ENCODE measurements at places on chromosomes 11 and 22.

DNA sequence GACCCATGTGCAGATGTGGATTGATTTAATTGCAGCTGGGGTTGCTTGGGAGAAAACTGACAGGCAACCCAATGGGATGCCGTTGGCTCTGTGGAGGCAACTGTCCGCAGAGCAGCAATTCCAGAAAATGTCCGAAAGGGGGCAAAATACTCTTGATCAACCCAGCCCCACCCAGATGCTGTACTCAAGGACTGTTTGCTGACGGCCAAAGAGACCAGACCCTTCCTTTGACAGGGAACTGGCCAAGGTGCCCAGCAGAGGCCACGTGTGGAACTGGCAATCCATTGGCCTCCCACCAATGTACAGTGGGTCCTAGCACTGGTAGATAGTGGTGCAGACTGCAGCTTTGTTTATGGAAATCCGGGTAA lies 29.7 kb upstream of the KCNA4 start:
- DNase-seq: no peak

DNA sequence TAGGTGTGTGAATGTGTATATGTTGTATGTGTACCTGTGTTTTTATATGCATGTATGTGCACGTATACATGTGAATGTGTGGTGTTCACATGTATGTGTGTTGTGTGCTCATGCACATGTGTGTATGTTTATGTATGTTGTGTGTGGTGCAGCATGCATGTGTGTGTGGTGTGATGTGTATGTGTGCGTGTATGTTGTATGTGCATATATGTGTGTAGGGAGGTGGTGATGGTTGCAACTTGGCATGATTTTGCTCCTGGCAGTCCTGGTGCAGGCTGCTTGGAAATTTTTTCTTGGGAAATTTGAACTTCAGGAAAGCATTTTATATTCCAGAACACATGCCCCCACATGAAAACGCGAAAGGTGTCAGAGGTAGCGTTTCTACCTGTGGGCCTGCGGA lies 1177.8 kb downstream of the TBC1D22A start:
- no peak for DNase-seq

GRCh38 chr11:12280838-12281565 lies 96.4 kb upstream of the PARVA start:
- DNase-seq: no peak

DNA sequence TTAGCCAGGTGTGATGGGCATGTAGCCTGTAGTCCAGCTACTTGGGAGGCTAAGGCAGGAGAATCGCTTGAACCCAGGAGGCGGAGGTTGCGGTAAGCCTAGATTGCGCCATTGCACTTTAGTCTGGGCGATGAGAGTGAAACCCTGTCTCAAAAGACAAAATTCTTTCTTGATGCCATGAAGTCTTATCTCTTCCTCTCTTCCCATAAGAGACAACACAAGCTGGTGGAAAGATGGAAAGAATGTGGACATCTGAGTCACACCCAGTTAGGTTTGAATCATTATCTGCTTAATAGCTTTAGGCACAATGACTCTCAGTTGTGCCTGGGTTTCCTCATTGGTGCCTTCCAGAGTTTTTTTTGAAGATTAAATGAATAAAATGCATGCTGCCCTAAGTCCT lies 35.3 kb downstream of the KREMEN1 start:
- no peak for DNase-seq

DNA sequence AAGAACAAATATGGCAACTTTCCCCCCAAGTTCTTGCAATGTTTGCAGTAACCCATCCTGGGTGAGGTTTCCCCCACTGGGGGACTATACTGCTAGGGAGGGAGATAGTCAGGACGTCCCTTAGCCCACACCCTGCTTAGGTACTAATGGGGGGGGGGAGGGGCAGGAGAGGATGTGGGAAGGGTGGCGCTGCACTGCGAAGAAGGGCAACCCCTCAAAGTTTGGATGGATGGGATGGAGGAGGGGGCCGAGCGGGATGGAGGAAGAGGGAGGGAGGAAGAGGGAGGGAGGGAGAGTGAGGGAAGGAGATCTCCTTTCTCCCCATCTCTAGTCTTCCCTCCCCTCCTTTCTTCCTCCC lies 100.6 kb upstream of the HSD17B12 start:
- no peak for DNase-seq

- DNase-seq: no peak
These were observed 261.3 kb upstream of the ANO5 start for GRCh38 chr11:21931436-21932101.

DNA sequence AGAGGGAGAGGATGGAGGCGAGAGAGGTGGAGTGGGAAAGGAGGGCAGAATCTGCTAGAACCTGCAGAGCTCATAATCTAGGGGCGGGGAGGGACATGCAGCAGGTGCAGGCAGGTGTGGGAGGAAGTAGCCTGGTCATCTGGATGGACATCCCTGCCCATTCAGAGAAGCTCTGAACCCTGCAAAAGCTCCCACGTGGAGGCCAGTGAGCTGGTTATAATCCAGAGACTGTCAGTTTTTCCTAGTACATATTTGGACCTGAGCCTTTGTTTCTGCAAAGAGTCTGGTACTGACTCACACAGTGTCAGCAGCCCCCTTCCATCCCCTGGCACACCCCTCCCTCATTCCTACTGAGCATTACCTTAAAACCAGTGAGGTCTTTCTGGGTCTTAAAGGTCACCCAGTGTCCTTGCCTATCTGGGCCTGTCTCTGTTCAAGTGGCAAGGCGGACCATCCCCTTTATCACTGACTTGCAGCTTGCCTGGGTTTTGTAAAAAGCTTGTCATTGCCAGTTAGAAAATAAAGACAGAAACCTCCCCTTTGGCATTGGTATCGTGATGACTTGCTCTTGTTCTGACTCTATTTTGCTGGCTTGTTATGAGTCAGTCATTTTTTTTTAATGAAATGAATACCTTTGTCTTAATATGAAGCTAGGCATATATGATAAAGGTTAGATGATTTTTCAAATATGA lies 26.1 kb downstream of the PTPRJ start:
- DNase-seq: no peak

- DNase-seq: no peak
These were observed 23.3 kb upstream of the PPP6R3 start for GRCh38 chr11:68436985-68437926.

- no peak for DNase-seq
These were observed 3.5 kb downstream of the VPS37C start for GRCh38 chr11:61157743-61158142.

DNA sequence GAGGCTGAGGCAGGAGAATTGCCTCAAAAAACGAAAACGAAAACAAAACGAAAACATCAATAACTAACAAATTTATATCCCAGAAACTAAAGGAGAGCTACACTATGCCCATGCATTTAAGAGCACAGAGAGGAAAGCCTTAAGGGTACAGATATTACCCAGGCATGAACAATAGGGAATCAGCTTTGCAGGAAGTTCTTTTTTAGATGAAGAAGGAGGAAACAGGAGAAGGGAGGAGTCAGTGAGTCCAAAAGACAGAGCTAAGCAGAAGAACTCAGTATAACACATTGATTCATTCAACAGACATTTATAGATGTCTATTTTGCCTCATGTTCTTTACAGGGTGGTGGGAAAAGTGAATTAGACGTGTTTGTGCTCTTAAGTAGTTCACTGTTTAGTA lies 8.3 kb downstream of the MRPL17 start:
- DNase-seq: no peak

DNA sequence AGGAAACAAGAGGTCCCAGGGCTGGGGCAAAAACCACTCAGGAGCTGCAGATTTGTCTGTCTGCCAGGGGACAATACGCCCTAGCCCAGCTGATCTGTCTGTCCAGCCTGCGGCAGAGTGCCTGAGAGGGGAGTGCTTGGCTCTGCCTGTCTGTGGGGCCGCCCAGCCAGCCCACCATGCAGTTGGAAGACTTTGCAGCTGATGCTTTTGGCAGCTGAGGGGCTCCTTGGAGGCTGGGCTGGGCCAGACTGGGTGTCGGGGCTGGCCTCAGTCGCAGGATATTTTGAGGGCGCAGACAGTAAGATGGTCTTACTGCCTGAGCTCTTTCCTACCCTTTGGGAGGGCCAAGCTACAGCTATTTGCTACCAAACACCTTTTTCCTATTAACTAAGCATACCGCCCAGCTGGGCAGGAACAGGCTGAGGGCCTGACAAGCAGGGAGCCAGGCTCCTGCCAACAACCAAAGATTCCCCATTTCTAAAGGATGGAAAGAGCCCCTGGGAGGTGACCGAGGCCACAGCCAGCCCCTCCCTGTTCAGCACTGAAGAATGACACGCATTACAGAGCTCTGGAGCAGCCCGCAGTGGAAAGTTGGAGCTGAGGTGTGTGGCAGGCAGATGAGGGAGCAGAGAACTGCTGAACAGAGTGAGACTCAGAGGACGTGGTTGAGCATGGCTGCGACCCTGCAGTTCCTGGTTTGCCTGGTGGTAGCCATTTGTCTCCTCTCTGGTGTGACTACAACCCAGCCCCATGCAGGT lies at the start of gene FAM180B:
Gene FAM180B, plus strand, starts transcription at position 581 of the 758 bp plus-strand sequence. Its CDS starts 91 bp downstream, at position 672.
- DNase-seq: no peak

- no peak for DNase-seq
These were observed 696.2 kb upstream of the TENM4 start for GRCh38 chr11:80136991-80137390.

GRCh38 chr11:86811637-86812321 lies 11.4 kb downstream of the PRSS23 start:
- DNase-seq: no peak

DNA sequence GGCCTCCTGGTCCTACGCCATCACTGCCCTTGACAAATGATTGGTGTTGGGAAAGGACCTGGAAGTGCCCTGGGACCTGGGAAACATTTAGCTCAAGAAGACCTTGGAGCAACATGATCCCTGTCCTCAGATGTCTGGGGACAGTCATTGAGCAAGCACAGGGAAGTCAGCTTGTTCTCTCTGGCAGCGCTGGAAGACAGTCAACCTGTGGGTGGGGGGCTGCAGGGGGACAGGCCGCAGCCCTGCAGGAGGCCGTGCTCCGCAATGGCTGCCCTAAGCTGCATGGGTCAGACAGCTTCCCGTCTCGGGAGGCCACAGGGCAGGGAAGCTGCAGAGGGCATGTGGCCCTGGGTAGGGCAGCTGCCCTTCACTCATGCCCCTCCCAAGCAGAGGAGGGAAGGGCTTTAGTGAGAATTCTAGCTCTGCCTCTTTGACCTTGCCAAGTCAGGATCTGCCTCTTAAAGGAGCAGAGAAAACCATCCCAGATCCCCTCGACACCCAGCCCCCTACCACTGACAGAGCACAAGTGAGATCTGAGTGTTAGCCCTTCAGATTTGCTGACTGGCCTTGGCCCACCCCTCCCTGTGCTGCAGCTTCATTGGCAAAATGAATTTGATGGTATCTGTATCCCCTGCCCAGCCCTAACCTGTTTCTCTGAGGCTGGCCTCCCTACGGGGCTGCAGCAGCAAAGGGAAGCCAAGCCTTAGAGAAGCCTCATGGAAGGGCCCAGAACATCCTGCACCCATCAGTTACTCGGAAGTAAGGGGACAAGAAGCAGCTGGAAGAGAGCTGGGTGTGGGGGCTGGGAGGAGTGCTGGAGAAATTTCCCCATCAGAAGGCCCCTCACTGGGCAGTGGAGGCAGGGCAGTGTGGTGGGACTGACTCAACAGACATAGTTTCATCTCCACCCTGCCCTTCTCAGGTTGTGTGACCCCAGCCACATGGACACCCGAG lies 6.2 kb upstream of the SREBF2 start:
- DNase-seq: no peak

DNA sequence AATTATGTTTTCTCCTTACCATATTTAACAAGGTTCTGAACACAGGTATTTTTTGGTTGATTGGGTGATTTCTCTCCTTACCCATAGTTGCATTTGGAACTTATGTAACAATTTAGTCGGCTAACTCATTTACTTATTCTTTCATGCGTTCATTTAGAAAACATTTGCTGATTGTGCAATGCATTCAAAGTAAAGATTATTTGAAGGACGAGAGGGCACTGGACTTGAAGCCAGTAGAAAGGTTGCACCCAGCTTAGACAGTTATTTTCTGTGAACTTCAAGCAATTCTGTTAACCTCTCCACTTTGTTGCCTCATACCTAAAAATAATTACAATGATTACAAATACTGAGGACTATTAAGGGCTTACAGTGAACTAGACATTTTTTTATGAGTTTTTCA lies 769.6 kb downstream of the LRRC4C start:
- no peak for DNase-seq

DNA sequence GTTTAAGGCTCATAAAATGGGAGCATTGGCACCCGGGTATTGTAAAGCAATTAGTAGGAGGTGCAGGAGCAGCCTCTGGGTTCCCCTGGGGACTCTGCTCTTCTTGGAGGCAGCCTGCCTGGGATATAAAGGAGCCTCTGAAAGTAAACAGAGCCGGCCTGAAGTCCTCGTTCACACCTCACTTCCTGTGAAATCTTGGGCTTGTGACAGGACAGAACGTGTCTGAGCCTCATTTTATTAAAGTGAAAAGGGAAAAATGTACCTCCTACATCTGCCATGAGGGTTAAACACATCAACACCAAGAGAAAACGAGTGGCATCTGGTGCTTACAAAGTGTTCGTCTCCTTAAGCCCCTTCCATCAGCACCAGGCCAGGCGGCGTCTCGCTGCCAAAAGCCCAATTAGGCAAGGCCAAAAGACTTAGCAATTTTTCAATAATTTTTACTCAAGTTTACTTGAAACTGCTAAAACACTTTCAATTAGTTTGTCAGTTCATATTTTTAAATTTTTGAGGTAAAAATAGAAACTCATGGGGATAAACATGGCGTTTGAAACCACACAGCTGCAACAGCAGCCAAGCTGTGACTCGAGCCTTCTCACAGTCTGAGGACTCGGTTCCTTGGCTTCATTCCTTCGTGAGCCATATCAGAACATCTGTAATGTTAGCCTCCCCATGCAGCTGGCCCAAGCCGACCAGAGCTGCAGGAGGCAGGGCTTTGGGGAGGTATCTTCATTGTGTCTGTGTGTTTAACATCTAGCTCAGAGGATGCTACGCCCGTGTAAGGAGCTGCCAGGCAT lies 33.6 kb downstream of the MAP6 start:
- no peak for DNase-seq

DNA sequence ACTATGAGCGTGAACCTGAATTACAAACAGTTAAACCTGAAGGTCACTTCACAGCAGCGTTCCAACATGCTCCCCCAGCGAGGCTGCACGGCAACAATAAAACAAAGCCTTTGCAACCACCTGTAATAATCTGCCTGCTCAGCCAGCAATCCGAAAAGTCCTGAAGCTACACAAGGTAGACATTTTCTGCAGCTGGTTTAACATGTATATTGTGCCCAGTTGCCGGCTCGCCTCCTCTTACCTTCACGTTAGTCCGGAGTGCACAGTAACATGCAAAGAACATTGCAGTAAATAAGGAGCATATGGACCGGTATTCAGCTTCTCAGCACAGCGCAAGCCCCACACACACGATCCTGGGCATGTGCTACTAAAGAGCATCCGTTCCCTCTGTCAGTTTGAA lies 704.3 kb downstream of the DLG2 start:
- DNase-seq: no peak

GRCh38 chr11:59142530-59143507 lies at the start of gene FAM111A:
Gene FAM111A, plus strand, starts transcription at chr11:59142856. Its CDS starts 6,017 bp downstream, at chr11:59148873.
- DNase-seq: peak; percentile 76

DNA sequence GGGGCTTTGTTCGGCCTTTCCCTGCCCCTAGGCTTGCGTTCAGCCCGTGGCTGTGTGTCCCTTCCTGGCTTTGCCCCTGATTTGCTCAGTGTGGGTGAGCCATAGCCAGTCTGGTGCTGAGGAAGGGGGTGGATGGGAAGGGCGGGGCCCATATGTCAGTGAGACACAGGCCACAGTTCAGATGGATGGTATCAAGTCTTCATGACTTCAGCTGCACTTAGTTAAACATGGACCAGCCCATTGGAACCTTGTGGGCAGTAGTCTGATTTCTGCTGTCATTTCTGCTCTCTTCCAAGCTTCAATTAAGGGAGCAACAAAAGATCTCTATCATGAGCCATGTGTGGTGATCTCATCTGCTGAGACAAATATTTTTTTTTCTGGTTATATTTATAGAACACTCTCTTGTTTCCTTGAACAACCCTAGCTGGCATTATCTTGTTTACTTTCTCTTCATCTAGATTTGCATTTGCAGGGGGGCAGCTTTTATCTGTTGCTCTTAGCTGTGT lies 21.6 kb upstream of the PEX26 start:
- no peak for DNase-seq
